ENCODE measurements at places on chromosomes 11 and 22. TPM values are rescaled to one million over a fixed set of nuclear protein-coding genes. Genes with fewer than 3 reads are reported as not detected.
A peak's percentile ranks its signal among the peaks of the same experiment; 100 is the strongest.

DNA sequence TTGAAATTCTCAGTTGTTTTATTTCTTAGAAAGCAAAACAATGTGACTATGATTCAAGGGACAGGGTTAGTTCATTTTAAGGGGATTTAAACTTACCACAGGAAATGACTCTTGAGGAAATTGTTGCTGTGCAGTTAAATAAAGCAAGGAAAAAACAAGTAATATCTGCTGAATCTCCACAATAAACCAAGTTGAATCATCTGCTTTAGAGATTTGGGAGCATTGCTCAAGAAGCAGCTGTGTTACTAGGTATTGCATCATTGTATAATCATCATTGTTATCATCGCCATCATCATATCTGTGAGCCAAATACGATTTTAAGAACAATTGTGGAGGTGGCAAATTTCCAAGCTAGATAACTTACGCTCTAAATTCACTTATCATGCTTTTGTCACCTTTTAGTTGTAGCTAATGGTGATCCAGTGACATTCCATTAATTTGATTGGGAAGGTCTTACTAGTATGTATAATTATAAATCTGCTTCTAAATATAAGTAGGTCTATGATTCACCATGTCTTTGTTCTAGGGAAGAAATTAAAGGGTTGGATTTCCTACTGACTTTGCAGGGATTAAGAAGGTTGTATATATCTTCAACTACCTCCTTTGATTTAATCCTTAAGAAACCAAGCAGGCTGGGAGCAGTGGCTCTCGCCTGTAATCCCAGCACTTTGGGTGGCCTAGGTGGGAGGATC, 19.9 kb downstream of the MMP10 start:
- no peaks in the 10 kb centered on the region for H3K4me1 ChIP-seq
- no peaks in the 10 kb centered on the region for H3K27me3 ChIP-seq
- no peak overlapping the region for H3K27ac ChIP-seq
- H3K36me3 ChIP-seq = no peaks in the 10 kb centered on the region

DNA sequence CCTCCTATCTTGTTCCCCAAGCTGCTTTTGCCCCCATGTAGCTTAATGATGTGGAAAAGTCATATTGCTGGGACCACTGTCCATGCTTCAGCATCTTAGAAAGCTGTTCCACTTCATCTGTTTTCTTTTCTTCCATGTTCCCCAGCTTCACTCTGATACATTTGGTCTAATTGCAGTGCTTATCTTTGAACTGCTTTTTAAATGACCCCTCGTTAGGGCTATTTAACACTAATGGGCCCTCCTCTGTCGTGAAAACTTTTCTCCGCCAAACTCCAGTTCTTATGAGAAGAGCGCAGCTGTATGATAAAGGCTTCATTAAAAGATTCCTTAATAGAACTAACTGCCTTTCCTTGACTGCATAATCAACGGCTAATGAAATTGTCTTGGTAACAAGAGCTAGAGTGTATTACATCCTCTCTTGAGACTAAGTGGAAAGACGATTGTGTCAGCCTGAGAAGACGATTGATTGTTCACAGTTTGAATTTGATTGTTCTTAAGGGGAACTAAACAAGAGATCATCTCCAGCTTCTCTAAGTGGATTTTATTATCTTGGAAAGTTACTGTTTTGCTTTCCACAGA, 165.0 kb upstream of the MTNR1B start:
- no peak for DNase-seq
- H3K27me3 ChIP-seq = no peaks in the 10 kb centered on the region
- H3K36me3 ChIP-seq = no peaks in the 10 kb centered on the region
- no peak overlapping the region for H3K4me3 ChIP-seq

GRCh38 chr22:42493393-42493792, 26.2 kb downstream of the RRP7A start:
- no peak for DNase-seq
- no peaks in the 10 kb centered on the region for H3K27me3 ChIP-seq
- no peaks in the 10 kb centered on the region for H3K4me1 ChIP-seq
- H3K27ac ChIP-seq = no peak overlapping the region
- H3K4me3 ChIP-seq = no peak overlapping the region
- H3K36me3 ChIP-seq = no peaks in the 10 kb centered on the region

DNA sequence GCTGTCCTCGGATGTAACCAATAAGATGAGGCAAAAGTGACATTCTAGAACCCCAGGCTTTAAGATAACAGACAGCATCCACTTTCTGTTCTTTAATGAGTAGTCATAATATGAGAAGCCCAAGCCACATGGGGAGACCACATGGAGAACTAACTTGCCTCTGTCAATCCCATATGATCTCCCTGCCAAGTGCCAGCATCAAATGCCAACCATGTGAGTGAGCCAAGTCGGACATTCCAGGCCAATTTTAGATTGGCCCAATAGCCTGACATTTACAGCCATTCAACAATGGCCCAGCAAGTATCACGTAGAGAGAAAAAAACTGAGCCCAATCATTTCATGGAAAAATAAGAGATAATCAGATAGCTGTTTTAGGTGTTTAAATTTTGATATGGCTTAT, 2048.3 kb upstream of the RAG2 start:
- H3K4me3 ChIP-seq = no peak overlapping the region
- H3K36me3 ChIP-seq = no peaks in the 10 kb centered on the region
- H3K4me1 ChIP-seq = no peaks in the 10 kb centered on the region
- no peak overlapping the region for H3K27ac ChIP-seq
- no peaks in the 10 kb centered on the region for H3K27me3 ChIP-seq
- DNase-seq = no peak

- H3K36me3 ChIP-seq = no peaks in the 10 kb centered on the region
- no peaks in the 10 kb centered on the region for H3K4me1 ChIP-seq
- no peak overlapping the region for H3K4me3 ChIP-seq
- DNase-seq = no peak
- no peaks in the 10 kb centered on the region for H3K27me3 ChIP-seq
Observed at GRCh38 chr11:38019072-38019775, 1421.2 kb upstream of the RAG2 start.

PNPLA3 gene
- not detected for total RNA-seq

DNA sequence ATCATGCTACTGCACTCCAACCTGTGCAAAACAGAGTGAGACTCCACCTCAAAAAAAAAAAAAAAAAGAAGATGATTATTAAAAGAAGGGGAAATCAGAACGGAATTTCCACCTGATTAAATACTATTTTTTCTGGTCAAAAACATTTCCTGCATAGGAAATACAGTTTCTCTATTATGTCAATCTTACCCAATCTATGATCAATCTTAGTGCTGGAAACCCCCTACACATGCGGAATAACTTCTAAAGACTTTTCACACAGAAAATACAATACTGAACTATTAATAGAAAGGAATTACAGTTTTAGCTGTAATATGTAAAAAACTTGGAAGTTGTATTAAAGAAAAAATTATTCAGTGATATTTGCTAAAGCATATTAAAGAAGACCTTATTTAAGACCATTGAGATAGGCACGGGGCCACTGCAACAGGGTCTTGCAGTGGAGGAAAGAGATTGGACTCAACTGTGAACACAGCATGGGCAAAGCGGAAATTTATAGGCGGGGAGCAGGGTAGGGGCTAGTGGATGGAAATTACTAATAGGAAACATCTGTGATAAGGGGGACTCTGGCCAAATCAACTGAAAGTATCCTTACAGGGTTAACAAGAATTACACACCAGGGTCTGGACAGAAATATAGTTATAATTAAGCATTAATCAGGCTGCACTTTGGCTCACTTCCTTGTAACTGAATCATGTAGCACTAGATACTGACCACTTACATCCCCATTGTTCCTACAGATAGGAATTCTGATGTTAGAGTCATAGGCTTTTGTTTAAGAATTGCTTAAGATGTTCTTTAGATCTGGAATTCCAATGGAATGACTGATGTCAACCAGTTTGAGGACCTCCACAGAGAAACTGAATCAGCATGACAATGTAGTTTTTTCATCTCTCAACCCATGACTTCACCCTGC, 411.5 kb upstream of the DDI1 start:
- no peaks in the 10 kb centered on the region for H3K36me3 ChIP-seq
- H3K4me3 ChIP-seq = no peak overlapping the region
- no peak overlapping the region for H3K27ac ChIP-seq
- no peaks in the 10 kb centered on the region for H3K27me3 ChIP-seq

- peaks cover 75% of the 10 kb centered on the region for H3K36me3 ChIP-seq
- peaks cover 70% of the 10 kb centered on the region for H3K4me1 ChIP-seq
- peak overlapping the region; percentile 22 for H3K27ac ChIP-seq
- DNase-seq = no peak
- no peaks in the 10 kb centered on the region for H3K27me3 ChIP-seq
Observed at GRCh38 chr22:38735126-38735464, 20.7 kb downstream of the SUN2 start.

GRCh38 chr11:57751676-57752253, at the start of gene BTBD18:
Gene BTBD18, minus strand, starts transcription at chr11:57751819. Its CDS starts 631 bp downstream, at chr11:57751188.
- H3K4me1 ChIP-seq = peaks cover 3% of the 10 kb centered on the region
- DNase-seq = no peak
- H3K27ac ChIP-seq = no peak within 1 kb of the TSS

JAML gene
- total RNA-seq = 26.7 TPM

DNA sequence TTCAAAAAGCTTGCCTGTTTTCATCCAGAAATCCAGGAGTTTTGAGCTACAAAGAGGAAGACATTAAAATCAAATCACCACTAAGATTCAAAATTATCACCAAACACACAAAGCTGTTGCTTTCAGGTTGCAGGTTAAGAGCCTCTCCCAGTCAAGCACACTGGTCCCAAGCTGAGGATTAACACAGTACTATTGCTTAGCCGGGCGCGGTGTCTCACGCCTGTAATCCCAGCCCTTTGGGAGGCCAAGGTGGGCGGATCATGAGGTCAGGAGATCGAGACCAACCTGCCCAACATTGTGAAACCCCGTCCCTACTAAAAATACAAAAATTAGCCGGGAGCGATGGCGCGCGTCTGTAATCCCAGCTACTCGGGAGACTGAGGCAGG, 1165.1 kb downstream of the LRRC4C start:
- no peaks in the 10 kb centered on the region for H3K4me1 ChIP-seq
- H3K4me3 ChIP-seq = no peak overlapping the region
- no peak for DNase-seq
- peaks cover 13% of the 10 kb centered on the region for H3K27me3 ChIP-seq
- no peak overlapping the region for H3K27ac ChIP-seq

DNA sequence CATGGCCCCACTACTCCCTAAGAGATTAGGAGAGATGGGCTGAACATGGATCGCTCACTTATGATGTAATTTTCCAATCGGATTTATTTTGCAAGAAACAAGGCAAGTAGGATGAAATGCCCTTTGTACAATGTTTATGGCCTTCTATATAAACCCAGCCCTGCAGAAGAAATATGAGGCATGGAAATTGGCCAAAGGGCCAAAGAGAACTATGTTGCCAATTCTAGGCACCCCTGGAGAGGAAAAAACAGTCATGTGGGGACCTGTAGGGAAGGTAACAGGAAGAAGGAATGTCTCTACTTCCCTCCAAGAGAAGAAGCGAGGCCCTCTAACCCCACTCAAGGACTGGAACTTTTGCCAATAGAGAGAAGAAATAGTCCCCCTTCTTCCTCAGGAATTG, 54.4 kb downstream of the RCN1 start:
- no peak for DNase-seq
- no peaks in the 10 kb centered on the region for H3K27me3 ChIP-seq
- no peaks in the 10 kb centered on the region for H3K4me1 ChIP-seq
- H3K27ac ChIP-seq = no peak overlapping the region
- H3K4me3 ChIP-seq = no peak overlapping the region

DNA sequence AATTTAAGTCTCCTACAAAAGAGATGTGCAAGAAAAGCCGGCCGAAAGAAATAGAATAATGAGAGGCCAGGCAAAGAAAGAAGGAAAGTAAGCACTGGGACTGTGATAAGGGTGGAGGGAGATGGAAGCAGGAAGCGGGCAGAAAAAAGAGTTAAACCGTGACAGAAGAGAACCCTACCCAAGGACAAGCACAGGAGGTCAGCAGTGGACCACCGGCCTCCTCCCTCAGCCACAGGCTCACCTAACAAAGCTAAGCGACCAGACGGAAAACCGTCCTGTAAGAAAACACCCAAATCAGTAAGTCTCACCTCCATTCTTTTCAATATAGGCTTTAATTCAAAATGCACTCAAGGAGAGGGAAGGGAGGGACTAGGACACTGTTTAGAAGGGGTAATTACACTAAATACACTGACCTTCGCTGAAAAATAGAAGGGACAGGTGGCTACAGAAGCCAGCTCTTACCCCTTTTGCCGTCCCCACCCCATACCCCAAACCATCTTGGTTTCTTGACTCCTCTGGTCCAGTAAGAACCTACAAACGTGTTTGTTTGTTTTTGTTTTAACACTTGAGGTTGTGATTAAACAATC, 1.9 kb downstream of the FAM181B start:
- H3K27ac ChIP-seq = no peak overlapping the region
- H3K27me3 ChIP-seq = peaks cover 38% of the 10 kb centered on the region
- no peak overlapping the region for H3K4me3 ChIP-seq
- peaks cover 15% of the 10 kb centered on the region for H3K4me1 ChIP-seq
- H3K36me3 ChIP-seq = no peaks in the 10 kb centered on the region
- DNase-seq = no peak

- H3K27ac ChIP-seq = peak overlapping the region; percentile 72
- peak; percentile 52 for DNase-seq
- H3K36me3 ChIP-seq = no peaks in the 10 kb centered on the region
- H3K4me3 ChIP-seq = peak overlapping the region; percentile 3
- no peaks in the 10 kb centered on the region for H3K27me3 ChIP-seq
Observed at GRCh38 chr11:65471447-65471891, 27.4 kb upstream of the MALAT1 start.

Measured in CD4-positive, alpha-beta T cell (primary cell).